Kidney (tissue), 22 donors: ENCODE measurements at places on chromosomes 12 and 14. TPM values are rescaled to one million over a fixed set of nuclear protein-coding genes. Genes with fewer than 3 reads are reported as not detected.
A peak's percentile ranks its signal among the peaks of the same experiment; 100 is the strongest.

CLEC6A gene
- total RNA-seq, result not detected

DNA sequence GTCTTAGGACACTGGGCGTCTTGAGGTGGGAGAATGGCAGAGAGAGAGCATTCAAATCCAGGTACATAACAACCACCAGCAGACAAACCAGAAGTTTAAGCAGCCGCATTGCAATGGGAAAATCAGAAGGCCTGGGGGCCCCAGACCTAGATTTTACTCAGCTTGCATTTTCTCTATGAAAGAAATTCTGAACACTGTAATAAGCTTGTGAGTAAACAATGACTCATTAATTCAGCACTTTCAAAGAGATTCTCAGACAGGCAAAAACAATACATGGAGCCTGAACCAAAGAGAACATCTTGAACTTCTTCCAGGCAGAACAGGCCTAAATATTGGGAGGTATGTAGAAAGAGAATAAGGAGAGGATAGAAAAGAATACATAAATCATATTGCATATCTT is 69.8 kb upstream of the IFNG-AS1 start:
- H3K36me3 ChIP-seq, result no peaks in the 10 kb centered on the region
- no peaks in the 10 kb centered on the region for H3K4me1 ChIP-seq
- no peaks in the 10 kb centered on the region for H3K27me3 ChIP-seq
- DNase-seq, result no peak
- H3K27ac ChIP-seq, result no peak overlapping the region
- no peak overlapping the region for H3K4me3 ChIP-seq

EGLN3 gene
- 22.5 TPM for total RNA-seq

GRCh38 chr12:123602651-123603195 is 824 bp downstream of the DDX55 start:
- H3K4me1 ChIP-seq, result peaks cover 5% of the 10 kb centered on the region
- no peak for DNase-seq
- H3K36me3 ChIP-seq, result peaks cover 27% of the 10 kb centered on the region
- H3K27me3 ChIP-seq, result no peaks in the 10 kb centered on the region

GRCh38 chr14:61347826-61348443 is 26.6 kb downstream of the PRKCH start:
- no peaks in the 10 kb centered on the region for H3K27me3 ChIP-seq
- DNase-seq, result no peak
- H3K27ac ChIP-seq, result peak overlapping the region; percentile 23
- H3K4me3 ChIP-seq, result no peak overlapping the region

GRCh38 chr14:89903340-89903952 is 51.1 kb downstream of the EFCAB11 start:
- no peaks in the 10 kb centered on the region for H3K4me1 ChIP-seq
- H3K4me3 ChIP-seq, result no peak overlapping the region
- DNase-seq, result no peak
- H3K27me3 ChIP-seq, result no peaks in the 10 kb centered on the region

DNA sequence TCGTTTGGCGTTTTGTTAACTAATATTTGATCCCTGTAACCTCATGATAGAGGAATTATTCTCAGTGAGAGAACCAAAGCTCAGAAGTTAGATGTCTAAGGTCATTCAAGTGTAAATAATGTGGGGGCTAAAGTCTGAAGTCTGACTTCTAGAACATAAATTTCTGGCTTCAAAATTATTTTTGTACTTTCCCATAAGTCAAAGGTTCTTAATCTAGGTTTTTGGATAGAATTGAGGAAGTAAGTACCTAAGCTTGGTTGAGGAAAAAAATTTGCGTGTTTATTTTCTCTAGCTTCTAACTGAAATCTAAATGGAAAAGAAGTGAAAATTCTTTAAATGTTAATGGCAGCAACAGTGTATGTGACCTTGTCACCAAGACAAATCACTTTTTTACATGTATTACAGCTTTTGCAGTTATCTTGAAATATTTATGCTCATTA is 2.3 kb downstream of the LARP4 start:
- H3K36me3 ChIP-seq, result no peaks in the 10 kb centered on the region
- peak overlapping the region; percentile 92 for H3K27ac ChIP-seq
- no peaks in the 10 kb centered on the region for H3K4me1 ChIP-seq
- H3K27me3 ChIP-seq, result no peaks in the 10 kb centered on the region
- no peak for DNase-seq

- H3K4me3 ChIP-seq, result no peak overlapping the region
- H3K4me1 ChIP-seq, result no peaks in the 10 kb centered on the region
- no peak for DNase-seq
Measured at GRCh38 chr14:91942128-91942527, 5.4 kb downstream of the FBLN5 start.

- no peaks in the 10 kb centered on the region for H3K4me1 ChIP-seq
- H3K36me3 ChIP-seq, result no peaks in the 10 kb centered on the region
- H3K27me3 ChIP-seq, result no peaks in the 10 kb centered on the region
- H3K27ac ChIP-seq, result no peak overlapping the region
- no peak overlapping the region for H3K4me3 ChIP-seq
Measured at GRCh38 chr12:91774434-91774921, 371.2 kb downstream of the BTG1 start.

- H3K4me3 ChIP-seq, result no peak overlapping the region
- H3K27ac ChIP-seq, result no peak overlapping the region
- no peaks in the 10 kb centered on the region for H3K36me3 ChIP-seq
- DNase-seq, result no peak
- H3K27me3 ChIP-seq, result no peaks in the 10 kb centered on the region
Measured at GRCh38 chr12:25574761-25575160, 21.7 kb upstream of the LMNTD1 start.

- no peaks in the 10 kb centered on the region for H3K36me3 ChIP-seq
- H3K27me3 ChIP-seq, result no peaks in the 10 kb centered on the region
- no peak overlapping the region for H3K27ac ChIP-seq
- no peak for DNase-seq
- no peaks in the 10 kb centered on the region for H3K4me1 ChIP-seq
Measured at GRCh38 chr12:80445083-80445793, 1.2 kb downstream of the PTPRQ start.

GRCh38 chr14:34126586-34126985 is 175.7 kb upstream of the EGLN3 start:
- H3K27ac ChIP-seq, result no peak overlapping the region
- no peak for DNase-seq
- no peaks in the 10 kb centered on the region for H3K4me1 ChIP-seq
- no peaks in the 10 kb centered on the region for H3K36me3 ChIP-seq

HNF1A gene
- total RNA-seq, result 6.7 TPM

AJUBA gene
- total RNA-seq, result 28.5 TPM

PPP4R4 gene
- total RNA-seq, result 0.47 TPM

GRCh38 chr12:4960030-4960429 is 50.3 kb downstream of the KCNA1 start:
- DNase-seq, result no peak
- no peaks in the 10 kb centered on the region for H3K27me3 ChIP-seq
- no peaks in the 10 kb centered on the region for H3K4me1 ChIP-seq
- H3K36me3 ChIP-seq, result no peaks in the 10 kb centered on the region
- H3K27ac ChIP-seq, result no peak overlapping the region

TMEM30B gene
- total RNA-seq, result 20.4 TPM

CMKLR1 gene
- total RNA-seq, result 25.7 TPM

KRT73 gene
- not detected for total RNA-seq

DNA sequence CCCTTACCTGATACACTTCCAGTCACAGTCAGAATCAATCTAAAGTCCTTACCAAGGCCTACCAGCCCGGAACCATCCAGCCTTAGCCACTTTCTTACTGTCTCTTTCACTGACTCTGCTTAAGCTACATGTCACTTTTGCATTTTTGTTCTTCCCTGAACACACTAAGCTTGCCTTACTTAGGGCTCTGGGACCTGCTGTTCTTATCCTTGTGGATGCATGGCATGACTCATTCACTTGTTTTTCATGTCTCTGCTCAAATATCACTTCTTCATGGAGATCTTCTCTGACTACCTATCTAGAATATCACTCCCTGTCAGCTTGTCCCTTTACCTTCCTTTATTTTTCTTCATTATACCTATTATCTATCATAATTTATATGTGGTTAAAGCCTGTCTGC is 65.6 kb upstream of the ZDHHC17 start:
- DNase-seq, result no peak
- H3K4me1 ChIP-seq, result no peaks in the 10 kb centered on the region
- no peaks in the 10 kb centered on the region for H3K27me3 ChIP-seq

RAB15 gene
- total RNA-seq, result 18.3 TPM

GRCh38 chr14:73393375-73393774 is 65.0 kb downstream of the NUMB start:
- no peak overlapping the region for H3K27ac ChIP-seq
- no peak overlapping the region for H3K4me3 ChIP-seq
- H3K4me1 ChIP-seq, result no peaks in the 10 kb centered on the region
- DNase-seq, result no peak
- no peaks in the 10 kb centered on the region for H3K36me3 ChIP-seq
- H3K27me3 ChIP-seq, result no peaks in the 10 kb centered on the region

PCED1B gene
- 9.2 TPM for total RNA-seq

CAPS2 gene
- total RNA-seq, result 14.1 TPM

- DNase-seq, result no peak
- no peaks in the 10 kb centered on the region for H3K27me3 ChIP-seq
- no peaks in the 10 kb centered on the region for H3K36me3 ChIP-seq
- H3K27ac ChIP-seq, result no peak overlapping the region
- no peak overlapping the region for H3K4me3 ChIP-seq
- H3K4me1 ChIP-seq, result no peaks in the 10 kb centered on the region
Measured at GRCh38 chr14:96602186-96602585, 100.0 kb downstream of the PAPOLA start.

- peaks cover 3% of the 10 kb centered on the region for H3K4me1 ChIP-seq
- no peak overlapping the region for H3K27ac ChIP-seq
- H3K27me3 ChIP-seq, result no peaks in the 10 kb centered on the region
- no peaks in the 10 kb centered on the region for H3K36me3 ChIP-seq
- peak; percentile 74 for DNase-seq
Measured at GRCh38 chr14:20857630-20858261, 33.4 kb upstream of the RNASE3 start.
